ENCODE measurements at places on chromosomes 4 and X.

- no peak for DNase-seq
These were observed 85.9 kb downstream of the RNF150 start for GRCh38 chr4:141047228-141047884.

DNA sequence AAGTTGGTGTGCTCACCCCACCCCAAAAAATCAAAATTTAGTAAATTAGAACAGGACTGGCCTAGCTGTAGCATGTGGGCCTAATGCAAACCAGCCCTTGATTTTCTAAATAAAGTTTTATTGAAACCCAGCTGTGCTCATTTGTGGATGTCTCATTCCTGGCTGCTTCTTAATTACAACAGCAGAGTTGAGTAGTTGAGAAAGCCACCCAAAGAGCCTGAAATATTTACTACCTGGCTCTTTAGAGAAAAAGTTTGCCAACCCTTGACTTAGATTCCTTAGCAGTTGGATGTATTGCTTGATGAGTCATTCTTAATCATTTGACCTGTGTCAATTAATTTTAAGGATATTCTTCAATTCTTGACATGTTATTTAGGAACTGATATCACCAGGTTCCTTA, 168.3 kb upstream of the PUDP start:
- DNase-seq, result no peak

DNA sequence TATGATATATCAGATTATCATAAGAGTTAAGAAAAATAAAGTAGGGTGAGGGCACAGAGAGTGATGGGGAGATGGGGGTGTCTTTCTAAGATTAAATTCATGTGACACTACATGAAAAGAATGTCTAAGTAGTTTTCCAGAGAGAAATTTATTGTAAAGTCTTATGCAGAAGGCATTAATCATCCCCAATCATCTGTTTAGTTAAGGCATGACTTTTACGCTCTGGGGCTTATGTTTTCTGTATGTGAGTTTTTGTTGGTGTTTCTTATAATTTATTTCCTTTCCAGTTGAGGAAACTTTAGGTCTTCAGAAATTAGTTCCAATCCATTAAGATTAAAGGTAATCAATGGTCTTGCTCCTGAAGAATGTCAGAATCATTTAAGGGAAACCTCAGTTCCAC, 383.0 kb upstream of the GALNT7 start:
- DNase-seq, result no peak

DNA sequence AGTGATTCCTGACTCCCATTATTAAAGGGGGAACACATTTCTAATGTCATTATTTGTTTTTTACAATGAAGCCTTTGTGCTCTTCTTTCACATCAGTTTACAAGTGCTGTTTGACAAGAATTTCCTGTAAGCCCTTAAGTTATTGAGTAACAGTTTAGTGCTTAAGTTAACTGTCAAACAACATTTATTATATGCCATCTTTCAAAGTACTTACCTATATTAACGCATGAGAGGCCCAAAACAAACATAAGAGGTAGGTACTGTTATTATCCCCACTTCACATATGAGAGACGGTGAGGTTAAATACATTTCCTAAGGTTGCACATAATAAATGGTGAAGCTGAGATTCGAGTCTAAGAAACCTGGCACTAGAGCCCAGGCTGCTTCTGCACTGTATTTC, 56.0 kb upstream of the MAGED1 start:
- no peak for DNase-seq

DNA sequence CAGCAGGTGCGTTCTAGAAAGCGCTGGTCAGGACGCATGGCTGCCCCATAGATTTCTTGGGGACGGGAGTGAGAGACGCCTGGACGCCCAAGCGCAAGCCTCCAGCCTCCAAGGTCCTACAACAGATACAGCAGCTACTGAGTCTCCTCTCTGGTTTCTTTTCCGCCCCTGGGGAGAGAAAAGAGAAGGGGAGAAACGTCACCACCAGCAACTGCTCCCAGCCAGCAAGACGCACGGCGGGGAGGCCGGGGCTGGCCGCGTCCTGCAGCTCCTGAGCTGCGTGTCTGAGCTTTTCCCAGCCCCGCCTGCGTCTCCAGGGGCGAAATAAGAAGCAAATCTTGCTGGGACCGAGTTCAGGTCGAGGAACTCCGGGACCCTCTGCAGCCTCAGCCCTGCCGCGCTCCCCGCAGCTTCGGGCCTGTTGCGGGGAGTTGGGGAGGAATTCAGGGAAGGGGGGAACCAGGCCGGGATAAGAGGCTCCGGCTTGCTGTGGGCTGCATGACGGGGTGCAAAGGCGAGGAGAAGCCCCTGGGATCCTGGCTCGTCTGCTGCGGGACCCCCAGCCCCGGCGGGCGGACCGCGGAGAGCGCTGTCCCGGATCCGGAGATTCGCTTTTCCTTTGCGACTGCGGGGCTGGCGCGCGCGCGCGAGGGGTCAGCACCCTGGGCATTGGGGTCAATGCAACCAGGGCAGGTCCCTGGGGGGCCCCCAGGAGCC, 6.8 kb upstream of the SHOX start:
- DNase-seq, result no peak

DNA sequence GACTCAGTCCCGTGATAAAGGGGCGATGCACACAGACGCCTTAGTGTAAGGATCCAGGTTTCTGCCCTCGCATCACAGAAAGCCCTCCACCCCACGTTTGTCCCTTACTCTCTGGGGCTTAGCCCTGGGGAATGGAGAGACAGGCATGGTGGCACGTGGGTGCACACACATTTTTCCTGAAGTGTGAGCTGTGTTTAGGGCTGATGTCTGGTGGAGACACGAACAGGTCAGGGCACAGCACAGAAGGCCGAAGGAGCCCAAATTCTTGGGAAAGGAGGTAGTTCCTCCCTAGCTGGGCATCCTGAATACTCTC, 84.3 kb upstream of the DHRSX start:
- no peak for DNase-seq

- no peak for DNase-seq
These were observed 11.7 kb upstream of the TMEM184C start for GRCh38 chr4:147605499-147605898.

- DNase-seq, result no peak
These were observed 57.8 kb upstream of the NKX1-1 start for GRCh38 chr4:1463927-1464540.

DNA sequence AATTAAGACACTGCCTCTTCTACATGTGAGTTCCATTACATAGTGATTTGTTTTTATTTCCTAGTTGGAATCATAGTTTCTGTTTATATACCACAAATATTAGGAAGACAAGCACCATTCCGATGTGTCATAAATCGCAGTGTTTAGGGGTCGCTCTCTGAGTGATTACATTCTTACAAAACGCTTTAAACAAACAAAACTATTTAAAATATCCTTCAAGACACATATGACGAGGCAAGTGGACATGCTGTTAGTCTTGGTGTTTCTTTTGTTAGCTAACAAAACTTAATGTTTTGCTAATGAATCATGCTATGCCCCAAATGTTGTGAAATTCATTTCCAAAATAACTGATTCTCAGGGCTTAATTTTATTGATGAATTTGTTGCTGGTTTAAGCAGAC, 1219.3 kb upstream of the PRKX start:
- no peak for DNase-seq
